ENCODE measurements at places on chromosomes 6 and 20.

DNA sequence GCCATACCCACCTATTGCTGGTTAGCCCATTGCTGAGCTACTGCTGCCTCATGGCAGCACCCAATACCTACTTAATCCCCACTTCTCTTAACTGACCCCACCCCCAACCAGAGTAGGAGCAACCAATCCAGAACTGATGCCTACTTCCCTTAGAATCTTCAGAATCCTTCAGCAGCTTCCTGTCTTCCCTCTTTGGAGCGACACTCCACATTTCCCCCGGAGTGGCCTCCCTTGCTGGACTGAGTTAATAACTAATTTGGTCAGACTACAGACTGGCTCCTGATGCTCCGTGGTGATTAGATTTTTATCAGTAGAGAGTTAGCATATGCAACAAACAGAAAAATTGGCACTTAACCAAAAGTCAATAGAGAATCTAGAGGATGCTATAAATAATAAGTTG lies 51.2 kb upstream of the UBR2 start:
- DNase-seq: no peak

DNA sequence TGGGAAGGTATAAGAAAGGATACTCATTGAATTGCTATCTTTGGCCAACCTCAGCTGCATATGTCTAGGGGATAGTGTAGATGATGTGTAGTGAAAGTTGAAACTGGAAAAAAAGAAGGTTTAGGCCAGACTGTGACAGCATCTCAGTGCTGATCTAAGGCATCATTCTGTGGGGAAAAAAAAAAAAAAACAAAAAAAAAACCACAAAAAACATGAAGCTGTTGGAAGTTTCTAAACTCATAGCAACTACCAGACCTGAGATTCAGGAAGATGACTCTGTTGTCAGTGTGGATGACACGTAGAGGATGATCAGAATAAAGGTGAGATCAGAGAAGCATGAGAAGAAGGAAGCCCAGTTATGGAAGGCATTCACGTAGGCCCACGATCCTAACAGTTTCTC lies 100.8 kb upstream of the CNKSR3 start:
- no peak for DNase-seq

- no peak for DNase-seq
Measured at GRCh38 chr6:43829470-43829869, 59.5 kb downstream of the VEGFA start.

- DNase-seq: no peak
Measured at GRCh38 chr6:502761-503160, 111.2 kb downstream of the IRF4 start.

DNA sequence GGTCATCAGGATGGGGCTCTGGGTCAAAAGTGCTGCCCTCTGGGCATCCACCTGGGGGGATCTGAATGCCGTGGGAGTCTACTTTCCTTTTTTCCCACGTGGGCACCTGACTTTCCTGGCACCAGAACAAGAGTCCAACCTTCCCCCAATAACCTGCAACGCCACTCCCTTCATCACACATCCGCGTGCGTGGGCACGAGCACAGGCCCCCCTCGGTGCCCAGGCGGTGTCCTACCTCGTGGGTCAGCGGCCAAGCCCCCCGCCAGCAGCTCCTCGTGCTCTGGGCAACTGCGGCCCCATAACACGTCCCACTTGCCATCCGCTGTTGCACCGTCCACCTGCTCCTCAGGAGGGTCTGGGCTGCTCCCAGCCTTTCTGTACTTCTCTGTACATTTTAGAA lies 87.0 kb downstream of the YTHDF1 start:
- DNase-seq: no peak

GRCh38 chr20:19291024-19291817 lies 78.8 kb downstream of the SLC24A3 start:
- DNase-seq: no peak

GRCh38 chr6:4138186-4138585 lies 2.8 kb upstream of the ECI2 start:
- DNase-seq: no peak

DNA sequence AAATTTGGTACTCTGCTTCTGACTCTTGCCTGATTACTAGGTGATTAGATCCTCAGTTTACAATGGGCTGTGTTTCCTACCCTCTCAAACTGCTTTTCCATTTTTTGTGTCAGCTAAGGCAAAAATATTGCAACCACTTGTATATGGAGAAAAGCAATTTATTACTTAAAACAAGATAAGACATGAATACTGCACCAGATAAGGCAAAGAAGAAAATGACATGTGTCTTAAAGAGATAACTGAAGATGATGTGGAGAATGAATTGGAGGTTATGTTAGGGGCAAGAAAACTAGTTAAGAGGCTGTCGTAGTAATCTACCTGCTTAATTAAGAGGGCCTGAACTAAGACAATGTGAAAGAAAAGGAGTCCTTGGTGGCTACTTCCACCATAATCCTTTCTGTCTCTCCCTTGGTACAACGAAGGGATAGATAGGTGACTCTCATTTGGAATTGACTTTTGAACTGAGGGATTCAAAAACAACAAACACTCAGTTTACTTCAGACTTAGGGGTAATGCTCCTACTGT lies 16.3 kb upstream of the REV3L start:
- DNase-seq: no peak

- no peak for DNase-seq
Measured at GRCh38 chr6:137824556-137824879, 42.5 kb upstream of the TNFAIP3 start.

GRCh38 chr6:63099772-63100459 lies 111.4 kb upstream of the FKBP1C start:
- DNase-seq: no peak

DNA sequence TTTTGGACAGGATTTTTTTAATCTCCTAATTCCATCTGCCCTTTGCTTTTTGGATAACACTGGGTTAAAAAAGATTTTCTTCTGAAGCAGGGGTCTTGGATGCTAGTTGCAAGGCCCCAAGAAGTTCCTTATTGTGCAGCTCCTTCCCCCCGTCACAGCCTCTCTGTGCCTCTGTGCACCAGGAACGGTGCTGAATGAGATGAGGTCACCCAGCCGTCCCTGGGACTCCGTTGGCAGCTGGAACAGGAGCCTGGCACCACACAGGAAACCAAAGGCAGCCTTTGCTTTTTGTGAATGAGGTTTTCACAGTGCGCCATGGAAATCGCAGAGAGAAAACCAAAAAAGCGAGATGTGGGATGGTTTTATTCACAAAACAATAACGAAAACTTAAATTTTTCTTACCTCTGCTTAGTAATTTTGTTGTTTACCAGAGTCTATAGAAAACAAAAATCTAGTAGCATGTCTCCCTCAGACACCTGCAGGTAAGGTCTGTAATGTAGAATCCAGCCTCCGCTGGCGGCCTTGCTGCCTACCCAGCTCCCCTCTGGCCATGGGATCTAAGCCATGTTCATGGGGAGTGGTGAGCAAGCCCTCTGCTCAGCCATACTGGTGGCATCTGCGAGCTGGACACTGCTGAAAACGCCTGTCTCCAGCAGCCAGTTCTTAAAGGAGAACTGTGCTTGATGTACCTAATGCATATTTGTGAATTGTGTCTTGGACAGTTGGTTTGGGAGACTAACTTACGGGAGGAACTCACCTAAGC lies 40.4 kb upstream of the SYNJ2 start:
- peak; percentile 97 for DNase-seq

GRCh38 chr6:141513830-141514229 lies 618.9 kb upstream of the GJE1 start:
- DNase-seq: no peak

- DNase-seq: no peak
Measured at GRCh38 chr20:1105599-1106194, 12.7 kb upstream of the PSMF1 start.

Measured in pons (tissue), 1 donor.